CD4-positive, alpha-beta T cell treated with Interleukin-6 for 4 hours (primary cell): ENCODE measurements at places on chromosomes 1 and 21.

DNA sequence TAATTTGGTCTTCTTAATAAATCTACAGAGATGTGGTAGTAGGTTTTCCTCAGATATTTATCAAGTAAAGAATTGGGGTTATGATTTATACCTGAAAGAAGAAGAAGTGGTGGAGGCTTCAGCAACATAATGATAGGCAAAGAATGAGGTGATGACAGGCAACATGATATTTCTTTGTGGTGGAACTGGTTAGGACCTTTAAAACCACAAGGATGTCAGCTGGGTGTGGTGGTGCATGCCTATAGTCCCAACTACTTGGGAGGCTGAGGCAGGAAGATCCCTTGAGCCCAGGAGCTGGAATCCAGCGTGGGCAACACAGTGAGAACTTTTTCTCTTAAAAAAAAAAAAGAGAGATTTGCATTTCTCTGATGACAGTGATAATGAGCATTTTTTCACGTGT, 34.1 kb upstream of the COL11A1 start:
- no peak for DNase-seq

DNA sequence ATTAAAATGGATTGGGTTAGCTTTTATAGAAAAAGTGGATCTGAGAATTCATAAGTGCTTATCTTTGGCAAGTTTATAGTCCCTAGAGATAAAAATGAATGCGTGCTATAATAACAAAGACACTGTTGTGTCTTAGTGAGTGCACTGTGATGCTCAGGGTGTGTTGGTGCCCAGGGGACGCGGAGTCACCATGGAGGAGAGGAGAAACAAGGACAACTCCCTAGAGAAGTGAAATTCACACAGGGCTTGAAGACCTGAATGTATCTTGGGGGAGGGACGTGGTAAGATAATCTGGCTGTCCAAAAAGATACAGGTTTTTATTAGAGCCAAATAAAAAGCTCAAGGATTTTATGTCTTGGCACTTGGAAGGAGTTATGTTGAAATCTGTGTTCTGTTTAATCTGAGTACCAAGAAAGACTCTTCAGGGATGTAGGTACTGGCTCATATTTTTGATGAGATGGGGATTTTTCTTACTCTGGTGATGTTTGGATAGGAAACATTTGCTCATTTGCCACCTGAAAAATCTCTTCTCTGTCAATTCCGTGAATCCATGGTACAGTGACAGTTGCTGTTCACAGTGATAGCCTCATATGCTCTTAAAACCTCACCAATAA, 9.6 kb downstream of the SMYD2 start:
- DNase-seq = no peak

GRCh38 chr21:26096494-26097371, 73.8 kb downstream of the APP start:
- DNase-seq = no peak

DNA sequence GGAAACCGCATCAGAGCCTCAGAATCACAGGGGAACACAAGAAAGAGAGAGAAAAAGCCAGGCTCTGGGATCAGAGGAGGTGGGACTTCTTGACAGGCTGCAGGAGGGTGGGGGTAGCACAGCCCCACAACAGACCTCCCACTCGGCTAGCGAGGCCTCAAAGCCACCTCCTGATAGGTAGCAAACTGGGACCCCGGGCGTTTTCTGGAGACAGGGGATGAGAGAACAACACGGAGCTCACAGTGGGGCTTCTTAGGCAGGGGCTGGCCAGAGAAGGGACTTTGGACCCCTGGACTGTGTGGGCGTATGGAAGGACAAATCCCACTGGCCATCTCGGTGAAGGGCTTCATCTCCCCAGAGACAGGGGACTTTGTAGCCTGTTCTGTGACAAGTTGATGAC, 116.3 kb downstream of the AJAP1 start:
- no peak for DNase-seq

DNA sequence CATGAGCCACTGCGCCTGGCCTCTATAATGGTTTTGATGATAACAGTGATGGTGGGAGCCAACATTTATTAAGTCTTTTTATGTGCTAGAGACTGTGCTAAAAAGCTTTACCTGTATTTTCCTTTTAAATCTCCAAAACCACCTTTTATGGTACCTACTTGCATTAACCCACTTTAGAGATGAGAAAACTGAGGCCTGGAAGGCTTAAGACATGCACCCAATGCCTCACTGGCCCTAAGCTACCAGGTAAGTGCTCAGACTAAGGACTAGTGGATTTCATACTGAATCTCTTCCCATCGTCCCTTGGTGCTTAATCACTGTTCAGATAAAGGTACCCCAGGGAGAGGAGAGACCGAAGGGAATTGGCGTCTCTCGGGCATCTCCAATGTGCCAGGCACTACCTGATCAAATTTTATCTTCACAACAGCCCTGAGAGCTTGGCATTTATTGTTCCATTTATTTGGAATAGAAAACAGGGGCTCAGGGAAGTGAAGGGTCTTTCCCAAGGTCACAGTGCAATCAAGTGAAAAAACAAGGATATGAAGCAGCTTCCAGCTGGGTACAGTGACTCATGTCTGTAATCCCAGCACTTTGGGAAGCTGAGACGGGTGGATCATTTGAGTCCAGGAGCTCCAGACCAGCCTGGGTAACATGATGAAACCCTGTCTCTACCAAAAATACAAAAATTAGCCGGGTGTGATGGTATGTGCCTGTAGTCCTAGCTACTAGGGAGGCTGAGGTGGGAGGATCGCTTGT, 84.2 kb downstream of the LACTBL1 start:
- no peak for DNase-seq

GRCh38 chr1:23577056-23578004, 18.0 kb upstream of the ID3 start:
- DNase-seq = peak; percentile 51

DNA sequence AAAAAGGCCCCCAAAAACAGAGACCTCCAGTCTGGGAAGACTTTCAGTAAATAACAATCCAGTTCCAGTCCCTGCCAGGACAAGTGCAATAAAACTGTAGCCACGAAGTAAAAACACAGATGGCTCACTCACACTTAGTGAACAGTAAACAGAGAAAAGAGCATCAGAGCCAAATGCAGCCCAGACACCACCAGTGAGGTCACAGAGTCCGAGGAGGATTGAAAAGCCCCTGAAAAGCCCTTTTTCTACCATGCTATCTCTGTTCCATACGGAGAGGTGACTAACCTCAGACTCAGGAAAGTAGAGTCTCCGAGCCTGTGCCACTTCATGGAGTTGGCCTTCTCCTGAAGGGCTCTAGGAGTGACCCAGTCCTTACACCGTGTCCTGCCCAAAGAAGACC, 84.5 kb downstream of the COLGALT2 start:
- no peak for DNase-seq
